NCI-H1436 treated with DMSO at 0.1 percent for 48 hours (cell line): ENCODE measurements at places on chromosomes 13 and 19.

DNA sequence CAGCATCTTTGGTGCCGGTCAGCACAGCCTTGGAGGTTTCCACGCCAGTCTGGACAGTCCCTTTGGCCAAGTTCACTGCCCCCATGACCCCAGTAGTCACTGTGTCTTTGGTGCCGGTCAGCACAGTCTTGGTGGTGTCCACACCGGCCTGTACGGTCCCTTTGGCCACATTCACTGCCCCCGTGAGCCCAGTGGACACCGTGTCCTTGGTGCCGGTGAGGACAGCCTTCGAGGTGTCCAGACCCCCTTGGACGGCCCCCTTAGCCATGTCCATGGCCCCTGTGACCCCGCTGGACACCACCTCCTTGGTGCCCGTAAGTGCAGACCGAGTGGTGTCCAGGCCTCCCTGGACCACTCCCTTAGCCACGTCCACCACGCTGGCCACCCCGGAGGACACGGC, 5.0 kb downstream of the PLIN4 start:
- no peak for DNase-seq

GRCh38 chr19:39599116-39599515, 3.2 kb upstream of the LGALS13 start:
- no peak for DNase-seq

DNA sequence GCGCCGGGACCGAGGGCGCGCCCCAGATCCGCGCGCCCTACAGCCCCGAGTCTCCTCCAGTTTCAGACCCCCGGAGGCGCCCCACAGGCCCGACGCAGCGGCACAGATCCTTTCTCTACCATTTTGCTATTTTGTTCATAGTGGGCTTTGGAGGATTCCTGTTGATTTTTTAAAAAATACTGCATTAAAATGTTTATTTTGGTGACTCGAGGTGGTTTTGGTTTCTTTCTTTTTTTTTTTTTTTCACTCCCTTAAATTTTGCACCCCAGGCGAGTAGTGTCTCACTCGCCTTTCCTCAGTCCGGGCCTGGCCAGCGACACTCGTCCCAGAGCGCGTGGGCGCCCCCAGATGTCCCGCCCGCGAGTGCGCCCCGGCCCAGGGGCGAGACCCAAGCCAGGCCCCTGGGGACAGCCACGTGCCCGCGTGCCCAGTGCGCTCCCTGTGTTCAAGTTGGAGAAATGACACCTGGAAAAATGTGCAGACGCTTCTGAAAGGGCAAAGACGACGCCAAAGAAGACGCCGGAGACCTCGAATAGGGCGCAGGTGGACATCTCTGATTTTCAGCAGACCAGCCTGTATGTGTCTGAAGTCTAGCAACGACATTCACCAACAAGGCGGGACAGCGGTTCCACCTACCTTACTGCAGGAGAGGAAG, 471 bp upstream of the INSR start:
- no peak for DNase-seq

- DNase-seq = no peak
Measured at GRCh38 chr19:11848594-11849469, at the start of gene ZNF439. Gene ZNF439 (plus strand): TSS chr19:11848726. CDS start chr19:11848868, 142 bp downstream.

- DNase-seq = no peak
Measured at GRCh38 chr13:42041684-42042035, 6.8 kb upstream of the DGKH start.

- DNase-seq = no peak
Measured at GRCh38 chr13:30145709-30146367, 161.5 kb downstream of the KATNAL1 start.

DNA sequence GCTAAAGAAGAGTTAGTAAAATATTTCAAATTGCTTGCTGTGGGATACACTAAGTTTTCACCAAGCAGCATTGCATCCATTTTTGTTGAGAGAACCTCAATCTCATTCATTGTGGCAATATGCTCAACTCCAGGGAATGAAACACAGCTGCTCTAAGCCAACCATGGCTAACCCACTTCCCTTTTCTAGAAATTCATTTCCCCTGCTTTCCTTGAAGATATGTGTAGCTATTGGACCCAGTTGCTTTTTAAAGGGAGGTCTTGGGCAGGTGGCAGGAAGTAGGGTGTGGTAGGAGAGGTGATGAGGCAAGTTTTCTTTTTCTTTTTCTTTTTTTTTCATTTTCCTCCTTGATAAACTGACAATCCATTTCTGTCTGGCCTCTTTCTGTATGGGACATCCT, 452.2 kb downstream of the FGF14 start:
- DNase-seq = no peak

DNA sequence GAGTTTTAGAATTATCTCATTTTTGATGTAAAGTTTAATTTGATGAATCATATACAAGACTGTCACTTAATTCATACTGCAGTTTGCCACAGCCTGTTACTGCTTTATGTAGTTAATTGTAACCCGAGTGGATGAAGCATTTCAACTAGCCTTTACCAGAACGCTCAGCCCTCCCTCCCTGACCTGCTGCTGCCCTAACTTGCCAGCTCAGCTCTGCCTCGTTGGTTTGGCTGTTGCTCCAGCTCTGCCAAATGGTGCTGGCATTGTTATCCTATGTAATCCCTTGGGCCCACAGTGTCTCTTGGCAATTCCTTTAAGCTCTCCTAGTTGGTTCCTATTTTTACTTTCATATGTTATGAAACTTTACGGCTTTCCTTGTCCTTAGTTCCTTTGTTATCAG, 113.3 kb downstream of the LMO7 start:
- peak; percentile 35 for DNase-seq

DNA sequence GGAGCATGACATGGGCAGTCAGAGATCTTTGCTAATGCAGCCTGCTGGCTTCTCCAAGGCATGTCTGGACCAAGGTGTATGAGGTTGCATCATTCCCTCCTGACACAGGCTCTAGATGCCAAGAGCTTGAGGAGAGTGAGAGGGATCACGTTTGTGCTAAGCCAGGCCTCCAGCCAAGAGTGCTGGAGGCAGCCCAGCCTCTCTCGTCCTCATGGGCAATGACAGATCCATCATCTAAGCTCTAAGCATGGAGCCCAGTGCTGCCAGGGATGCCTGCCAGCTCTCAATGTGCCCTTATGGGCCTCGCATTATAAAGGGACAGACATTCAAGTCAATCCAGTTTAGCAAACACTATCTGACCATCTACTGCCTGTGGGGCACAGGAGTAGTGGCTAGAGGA, 136.3 kb upstream of the VSTM2B start:
- DNase-seq = no peak

- DNase-seq = no peak
Measured at GRCh38 chr19:1064661-1065605, 2.0 kb upstream of the ARHGAP45 start.

- no peak for DNase-seq
Measured at GRCh38 chr19:29544656-29545360, 19.0 kb downstream of the VSTM2B start.

DNA sequence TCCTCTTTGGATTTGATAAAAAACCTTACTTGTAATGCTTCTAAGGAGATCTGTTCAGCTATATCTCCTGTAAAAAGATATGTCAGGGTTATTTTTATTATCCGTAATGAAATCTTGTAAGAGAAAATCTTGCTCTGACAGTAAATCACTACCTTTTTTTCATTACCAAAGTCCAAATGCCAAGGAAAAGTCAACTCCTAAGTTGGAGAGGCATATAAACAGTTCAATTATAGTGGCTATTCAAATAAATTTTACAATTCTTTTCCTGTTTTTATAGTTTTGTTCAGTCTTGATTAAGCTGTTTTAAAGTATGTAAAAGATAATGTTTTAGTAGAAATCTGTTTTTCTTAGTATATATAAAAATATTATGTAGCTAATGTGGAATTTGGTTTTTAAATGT, 9.0 kb downstream of the KCTD4 start:
- no peak for DNase-seq

DNA sequence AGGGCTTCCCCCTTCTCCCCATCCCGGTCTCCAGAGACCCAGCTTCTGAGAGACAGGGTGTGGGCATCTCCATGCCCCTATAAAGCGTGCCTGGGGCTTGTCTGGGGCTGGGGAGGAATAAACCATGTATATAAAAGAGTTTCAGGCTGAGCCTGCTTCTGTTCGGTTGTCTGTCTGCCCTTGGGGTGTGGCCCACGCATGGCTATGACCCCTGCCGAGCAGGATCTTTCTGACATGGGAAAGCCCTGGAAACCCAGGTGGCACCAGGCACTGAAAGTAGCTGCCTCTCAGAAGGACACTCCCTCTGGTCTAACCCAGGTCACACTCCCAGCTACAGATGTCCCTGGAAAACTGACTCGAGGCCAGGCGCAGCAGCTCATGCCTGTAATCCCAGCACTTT, 8.2 kb downstream of the TMEM59L start:
- no peak for DNase-seq

DNA sequence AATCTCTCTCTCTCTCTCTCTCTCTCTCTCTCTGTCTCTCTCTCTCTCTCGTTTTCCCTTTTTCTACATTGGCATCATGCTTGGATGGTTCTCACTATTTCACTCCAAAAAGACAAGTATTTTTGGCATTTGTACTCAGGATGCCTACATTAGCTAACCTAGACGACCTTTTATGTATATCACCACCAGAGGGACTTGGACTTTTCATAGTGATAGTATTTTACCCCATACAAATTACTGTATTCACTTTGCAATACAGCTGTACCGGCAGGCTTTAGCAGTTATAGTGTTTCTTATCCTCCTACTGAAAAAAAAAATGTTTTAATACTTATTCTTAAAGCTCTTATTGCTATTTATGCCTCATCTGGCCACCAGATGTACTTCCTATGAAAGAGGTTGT, 687.2 kb upstream of the KLHL1 start:
- DNase-seq = no peak

GRCh38 chr19:30047432-30047831, 105.4 kb downstream of the URI1 start:
- DNase-seq = no peak

GRCh38 chr19:40244579-40245317, 18.3 kb upstream of the CCNP start:
- DNase-seq = no peak

DNA sequence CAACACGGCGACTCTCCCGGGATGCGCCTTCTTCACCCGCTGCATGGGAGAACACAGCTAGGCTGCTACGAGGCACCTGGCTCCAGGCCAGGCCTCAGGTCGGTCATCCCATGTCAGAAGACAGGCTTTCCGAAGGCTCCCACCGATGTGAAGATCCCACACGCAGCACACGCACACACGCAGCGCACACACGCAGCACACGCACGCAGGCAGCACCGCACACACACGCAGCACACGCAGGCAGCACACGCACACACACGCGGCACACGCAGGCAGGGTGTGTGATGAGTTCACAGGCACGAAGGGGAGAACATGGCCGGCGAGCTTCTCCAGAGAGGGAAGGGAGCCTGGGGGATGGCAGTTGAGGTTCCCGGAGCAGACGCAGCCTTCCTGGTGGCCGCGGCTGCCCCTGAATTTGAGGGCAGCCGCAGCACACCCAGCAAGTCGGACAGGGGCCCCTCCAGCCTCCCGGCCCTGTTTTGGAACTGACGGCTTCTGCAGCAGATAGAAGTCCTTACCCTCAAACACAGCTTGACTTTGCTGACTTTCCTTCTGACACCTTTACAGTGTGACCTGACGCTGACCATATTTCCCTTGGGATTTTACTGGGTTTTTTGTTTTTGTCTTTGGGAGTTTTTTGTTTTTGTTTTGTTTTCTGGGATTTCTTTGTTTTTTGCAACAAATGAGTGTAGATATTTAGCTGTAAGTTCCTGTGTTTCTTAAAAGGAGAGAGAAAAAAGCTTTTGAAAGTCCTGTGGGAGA, 55.9 kb downstream of the RASA3 start:
- DNase-seq = no peak

DNA sequence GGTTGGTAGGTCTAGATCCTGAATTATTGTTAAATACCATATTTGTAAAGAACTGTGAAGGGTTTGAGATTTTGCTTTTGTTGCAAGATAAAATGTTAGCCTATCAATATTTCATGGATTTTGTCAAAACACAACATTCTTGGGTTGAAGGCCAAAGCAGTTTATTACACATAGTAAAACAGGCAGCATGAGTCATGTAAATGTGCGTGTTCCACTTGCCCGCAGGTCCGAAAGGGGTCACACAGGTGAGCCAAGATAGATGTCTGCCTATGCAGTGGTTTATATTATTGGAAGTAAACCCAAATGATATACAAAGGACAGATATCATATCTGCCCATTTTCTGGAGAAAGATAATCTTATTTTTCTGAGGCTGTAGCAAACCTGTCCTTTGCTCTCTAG, 1654.4 kb upstream of the SPRY2 start:
- no peak for DNase-seq

DNA sequence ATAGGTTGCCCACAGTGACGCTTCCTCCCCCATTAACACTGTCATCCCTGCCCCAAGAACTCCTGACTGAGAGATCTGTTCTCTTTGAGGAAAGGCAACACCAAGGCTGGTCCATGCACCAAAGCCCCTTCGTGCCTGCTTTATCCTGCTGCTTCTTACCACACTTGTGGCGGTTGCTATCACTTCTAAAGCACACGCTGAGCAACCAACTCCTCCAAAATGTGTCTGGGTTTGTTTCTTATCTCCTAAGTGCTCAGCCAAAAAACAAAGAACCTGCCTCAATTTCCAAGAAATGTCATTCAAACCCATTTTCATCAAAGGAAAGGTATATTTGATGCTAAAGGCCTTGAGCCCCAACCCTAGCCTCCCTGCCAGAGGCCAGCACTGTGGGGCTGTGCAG, 14.6 kb downstream of the ATP7B start:
- DNase-seq = no peak

- DNase-seq = no peak
Measured at GRCh38 chr13:99265821-99266426, 7.7 kb upstream of the GPR18 start.

- DNase-seq = no peak
Measured at GRCh38 chr19:33704271-33704670, 82.5 kb downstream of the CHST8 start.

DNA sequence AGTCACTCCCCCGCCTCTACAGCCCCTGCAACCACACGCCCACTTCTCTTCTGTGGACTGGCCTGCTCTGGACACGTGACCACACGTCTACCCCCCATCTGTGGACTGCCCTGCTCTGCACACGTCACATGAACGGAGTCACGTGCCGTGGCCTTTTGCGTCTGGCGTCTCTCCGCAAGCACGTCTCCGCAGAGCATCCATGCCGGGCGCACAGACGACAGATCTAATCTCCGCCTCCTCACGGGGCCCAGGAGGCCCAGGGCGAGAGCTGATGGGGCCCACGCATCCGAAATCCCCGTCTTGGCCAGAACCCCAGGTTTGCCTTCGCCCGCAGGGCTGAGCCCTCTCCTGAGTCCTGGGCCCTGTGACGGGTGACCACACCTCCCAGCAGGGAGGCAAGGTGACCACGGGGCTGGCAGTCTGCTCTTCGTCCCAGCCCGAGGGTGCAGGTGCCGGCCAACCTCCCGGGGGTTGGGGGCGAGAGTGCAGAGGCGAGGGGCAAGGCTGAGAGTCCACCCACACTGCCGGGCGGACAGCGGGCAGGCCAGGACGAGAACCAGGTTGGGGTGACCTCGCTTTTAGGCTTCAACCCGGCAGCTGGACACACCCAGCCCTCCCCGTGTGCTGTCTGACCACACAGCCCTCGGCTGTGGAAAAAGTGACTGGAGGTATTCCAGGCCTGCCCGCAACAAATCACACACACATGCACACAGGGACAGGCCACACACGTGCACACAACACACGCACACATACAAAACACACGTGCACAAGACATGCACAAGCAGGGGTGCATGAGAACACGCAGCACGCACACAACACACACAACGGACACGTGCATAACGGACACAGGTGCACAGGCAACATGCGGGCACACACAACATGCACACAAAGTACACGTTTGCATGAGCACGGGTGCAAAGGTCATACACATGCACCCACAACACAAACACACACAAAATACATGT, 3.9 kb downstream of the SBNO2 start:
- DNase-seq = no peak
